Activated T-helper 17 cell treated with anti-CD3 and anti-CD28 coated beads, Interleukin-2, amount 50 U/mL, for 72 hours (primary cell): ENCODE measurements at places on chromosomes 3 and 15. TPM values are rescaled to one million over a fixed set of nuclear protein-coding genes. Genes with fewer than 3 reads are reported as not detected.

- H3K4me3 ChIP-seq = peak overlapping the region; percentile 31
- H3K27me3 ChIP-seq = no peaks in the 10 kb centered on the region
- no peaks in the 10 kb centered on the region for H3K36me3 ChIP-seq
- no peak overlapping the region for H3K27ac ChIP-seq
- peak; percentile 48 for ATAC-seq
- H3K4me1 ChIP-seq = peaks cover 7% of the 10 kb centered on the region
These were observed 24.6 kb downstream of the EBLN2 start for GRCh38 chr3:73086071-73086494.

- no peak overlapping the region for H3K27ac ChIP-seq
- no peak for ATAC-seq
- H3K36me3 ChIP-seq = no peaks in the 10 kb centered on the region
These were observed 357.4 kb downstream of the RORA start for GRCh38 chr15:60871731-60872130.

- H3K27ac ChIP-seq = peak overlapping the region; percentile 32
- no peak for ATAC-seq
- H3K27me3 ChIP-seq = no peaks in the 10 kb centered on the region
- H3K4me1 ChIP-seq = peaks cover 10% of the 10 kb centered on the region
- no peak overlapping the region for H3K4me3 ChIP-seq
- peaks cover 99% of the 10 kb centered on the region for H3K36me3 ChIP-seq
These were observed 76.2 kb downstream of the SETD5 start for GRCh38 chr3:9473496-9474065.

- H3K4me1 ChIP-seq = no peaks in the 10 kb centered on the region
- ATAC-seq = no peak
- H3K36me3 ChIP-seq = peaks cover 10% of the 10 kb centered on the region
- no peak overlapping the region for H3K4me3 ChIP-seq
- H3K27me3 ChIP-seq = no peaks in the 10 kb centered on the region
- H3K27ac ChIP-seq = no peak overlapping the region
These were observed 16.5 kb downstream of the POLQ start for GRCh38 chr3:121529308-121529707.

DNA sequence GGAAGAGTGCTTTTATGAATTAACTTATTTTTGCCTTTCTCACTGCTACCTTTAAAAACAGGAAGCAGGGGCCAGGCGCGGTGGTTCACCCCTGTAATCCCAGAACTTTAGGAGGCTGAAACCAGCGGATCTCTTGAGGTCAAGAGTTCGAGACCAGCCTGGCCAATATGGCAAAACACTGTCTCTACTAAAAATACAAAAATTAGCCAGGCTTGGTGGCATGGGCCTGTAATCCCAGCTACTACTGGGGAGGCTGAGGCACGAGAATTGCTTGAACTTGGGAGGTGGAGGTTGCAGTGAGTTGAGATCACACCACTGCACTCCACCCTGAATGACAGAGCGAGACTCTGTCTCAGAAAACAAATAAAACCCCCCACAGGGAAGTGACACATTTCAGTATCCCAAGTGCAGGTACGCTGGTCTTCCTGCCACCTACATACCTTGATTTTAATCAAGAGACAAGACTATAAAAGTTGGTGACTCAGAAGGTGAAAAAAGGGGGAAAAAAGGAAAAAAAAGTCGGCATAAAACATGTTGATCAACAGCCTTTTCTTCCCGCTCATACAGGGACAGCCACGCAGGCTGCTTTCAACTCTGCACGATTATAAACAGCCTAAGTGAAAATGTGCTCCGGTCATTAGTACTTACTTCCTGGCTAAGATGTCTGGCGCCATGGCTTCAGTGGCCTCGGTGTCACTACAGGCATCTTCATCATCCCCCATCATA, 18.8 kb downstream of the PPP1R2 start:
- peak overlapping the region; percentile 79 for H3K4me3 ChIP-seq
- peaks cover 94% of the 10 kb centered on the region for H3K36me3 ChIP-seq
- peak; percentile 94 for ATAC-seq
- H3K27ac ChIP-seq = peak overlapping the region; percentile 93

- no peaks in the 10 kb centered on the region for H3K36me3 ChIP-seq
- H3K4me1 ChIP-seq = peaks cover 18% of the 10 kb centered on the region
- H3K27me3 ChIP-seq = no peaks in the 10 kb centered on the region
These were observed 9.2 kb upstream of the SEMA4B start for GRCh38 chr15:90191794-90192509.

- peak overlapping the region; percentile 94 for H3K27ac ChIP-seq
- no peak for ATAC-seq
These were observed 69.1 kb upstream of the XCR1 start for GRCh38 chr3:46096336-46096735.

GRCh38 chr3:70974747-70975146, 608.8 kb downstream of the FOXP1 start:
- H3K27me3 ChIP-seq = no peaks in the 10 kb centered on the region
- peaks cover 12% of the 10 kb centered on the region for H3K4me1 ChIP-seq
- peaks cover 100% of the 10 kb centered on the region for H3K36me3 ChIP-seq
- H3K27ac ChIP-seq = peak overlapping the region; percentile 73
- H3K4me3 ChIP-seq = peak overlapping the region; percentile 19

DNA sequence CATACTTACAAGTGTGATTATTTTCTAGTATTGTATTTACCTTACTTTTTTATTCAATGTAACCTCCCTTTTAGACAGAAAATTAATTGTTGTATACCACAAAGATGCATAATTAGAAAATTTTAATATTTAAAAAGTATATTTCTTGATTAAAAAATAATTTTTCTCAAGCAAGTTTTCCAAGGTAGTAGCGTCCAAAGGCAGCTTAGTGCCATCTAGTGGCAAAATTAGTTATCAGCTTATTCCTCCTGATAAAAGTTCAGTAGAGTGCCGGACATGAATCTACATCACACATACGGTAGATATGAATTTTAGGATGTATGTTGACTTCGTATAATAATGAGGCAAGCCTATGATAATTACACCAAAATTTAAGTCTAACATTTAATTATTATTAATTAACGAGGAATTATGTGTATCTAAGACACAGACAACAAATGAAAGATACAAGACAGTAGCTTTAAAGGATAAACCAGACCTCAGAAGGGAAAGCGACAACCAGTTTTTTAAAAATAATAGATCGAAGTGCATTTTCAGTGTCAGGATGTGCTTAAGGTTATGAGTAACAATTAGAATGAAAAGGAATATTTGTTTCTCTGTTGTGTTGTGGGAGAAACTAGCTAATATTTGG, 405.9 kb downstream of the ROBO1 start:
- H3K4me3 ChIP-seq = no peak overlapping the region
- ATAC-seq = no peak
- no peaks in the 10 kb centered on the region for H3K36me3 ChIP-seq
- no peaks in the 10 kb centered on the region for H3K4me1 ChIP-seq

DNA sequence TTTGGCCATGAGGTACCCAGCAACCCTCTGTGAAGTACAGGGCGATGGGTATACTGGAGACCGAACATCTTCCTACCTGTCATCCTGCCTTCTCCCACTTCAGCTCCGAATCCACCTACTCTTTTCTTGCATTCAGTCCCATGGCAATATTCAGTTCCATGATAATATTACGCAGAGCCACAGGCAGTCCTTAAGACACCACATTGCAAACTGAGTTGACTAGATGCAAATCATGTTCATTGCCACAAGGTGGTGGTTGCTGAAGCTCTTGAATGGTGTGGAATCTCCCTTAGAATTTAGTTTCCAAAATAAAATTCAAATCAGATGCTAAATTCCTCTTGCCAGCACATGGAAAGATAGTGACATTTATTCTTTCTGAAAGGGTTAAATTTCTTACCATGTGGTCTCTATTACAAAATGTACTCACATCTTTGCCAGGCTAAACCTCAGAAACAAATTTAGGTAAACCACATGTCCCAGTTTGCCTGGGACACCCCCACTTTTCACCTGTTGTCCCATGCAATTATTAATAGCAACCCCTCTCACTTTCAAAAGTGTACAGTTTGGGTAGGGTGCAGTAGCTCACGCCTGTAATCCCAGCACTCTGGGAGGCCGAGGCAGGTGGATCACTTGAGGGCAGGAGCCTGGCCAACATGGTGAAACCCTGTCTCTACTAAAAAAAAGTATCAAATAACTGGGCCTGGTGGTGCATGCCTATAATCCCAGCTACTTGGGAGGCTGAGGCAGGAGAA, 1.7 kb upstream of the NME9 start:
- no peak for ATAC-seq
- no peaks in the 10 kb centered on the region for H3K36me3 ChIP-seq
- H3K27me3 ChIP-seq = no peaks in the 10 kb centered on the region
- H3K27ac ChIP-seq = no peak overlapping the region
- H3K4me1 ChIP-seq = peaks cover 23% of the 10 kb centered on the region

DNA sequence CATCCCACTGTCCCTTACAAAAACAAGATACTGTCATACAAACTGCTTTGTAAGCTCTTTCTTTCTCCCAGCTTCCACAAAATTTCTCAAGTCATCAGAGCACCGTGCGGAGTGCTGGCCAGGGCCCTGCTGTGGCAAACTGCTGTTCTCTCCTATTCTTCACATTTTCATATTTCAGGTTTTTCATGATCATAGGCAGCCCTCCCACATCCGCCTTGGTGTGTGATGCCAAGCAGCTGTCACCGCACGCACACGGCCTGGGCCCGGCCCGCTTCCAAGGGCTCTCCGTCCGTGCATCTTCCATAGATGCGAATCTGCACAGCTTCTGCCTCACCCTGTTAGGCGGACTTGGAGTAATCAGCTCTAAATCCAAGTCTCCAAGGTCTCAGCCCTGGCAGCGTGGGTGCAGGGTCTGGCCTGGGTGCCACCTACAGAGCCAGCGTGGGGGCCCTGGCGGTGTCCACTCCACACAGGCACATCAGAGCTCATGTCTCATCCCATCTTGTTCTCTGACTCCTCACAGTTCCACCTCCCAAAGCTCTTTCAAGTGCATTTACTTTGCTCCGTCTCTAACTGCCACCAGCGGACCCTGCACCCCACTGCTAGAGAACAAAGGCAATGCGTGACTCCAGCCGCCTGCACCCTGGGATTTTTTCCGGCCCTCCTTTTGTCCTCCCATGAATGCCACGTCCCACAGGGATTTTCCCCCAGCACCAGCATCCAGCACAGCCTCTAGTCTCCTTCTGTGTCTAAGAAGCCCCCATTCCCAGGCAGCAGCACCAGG, 27.2 kb downstream of the CYFIP1 start:
- H3K4me3 ChIP-seq = no peak overlapping the region
- peaks cover 10% of the 10 kb centered on the region for H3K4me1 ChIP-seq
- H3K27me3 ChIP-seq = no peaks in the 10 kb centered on the region
- H3K27ac ChIP-seq = no peak overlapping the region

DNA sequence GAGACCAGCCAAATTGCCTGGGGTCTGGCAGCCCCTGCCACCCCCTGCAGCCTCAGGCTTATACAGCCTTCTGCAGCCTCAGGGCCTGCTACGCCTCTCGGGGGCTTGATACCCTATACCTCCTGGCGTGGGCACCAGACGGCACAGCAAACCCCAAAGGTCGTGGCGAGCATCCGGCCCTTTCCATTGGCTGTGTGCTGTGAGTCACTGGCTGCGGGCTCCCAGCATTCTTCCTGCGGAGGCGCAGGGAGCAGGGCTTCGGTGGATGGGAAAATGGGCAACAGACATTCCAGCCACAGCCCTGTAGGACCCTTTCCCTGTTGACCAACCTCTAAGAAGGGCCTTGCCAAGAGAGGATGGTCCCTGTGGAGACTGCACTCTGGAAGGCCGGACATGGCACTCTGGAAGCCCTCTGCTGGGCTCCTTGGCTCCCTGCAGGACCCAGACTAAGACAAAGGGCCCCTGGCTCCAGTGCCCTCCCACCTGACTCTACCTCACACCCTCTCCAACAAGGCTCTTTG, 59.6 kb downstream of the ITGA11 start:
- no peak overlapping the region for H3K27ac ChIP-seq
- no peak for ATAC-seq
- no peaks in the 10 kb centered on the region for H3K27me3 ChIP-seq
- no peaks in the 10 kb centered on the region for H3K36me3 ChIP-seq
- H3K4me1 ChIP-seq = no peaks in the 10 kb centered on the region
- no peak overlapping the region for H3K4me3 ChIP-seq

GRCh38 chr3:312160-312733, 115.7 kb downstream of the CHL1 start:
- peaks cover 3% of the 10 kb centered on the region for H3K4me1 ChIP-seq
- ATAC-seq = no peak
- no peaks in the 10 kb centered on the region for H3K36me3 ChIP-seq
- H3K4me3 ChIP-seq = no peak overlapping the region
- peaks cover 4% of the 10 kb centered on the region for H3K27me3 ChIP-seq

GRCh38 chr15:37246856-37247255, 146.5 kb upstream of the MEIS2 start:
- H3K4me1 ChIP-seq = no peaks in the 10 kb centered on the region
- no peak overlapping the region for H3K27ac ChIP-seq
- ATAC-seq = no peak
- H3K27me3 ChIP-seq = no peaks in the 10 kb centered on the region
- H3K36me3 ChIP-seq = no peaks in the 10 kb centered on the region
- no peak overlapping the region for H3K4me3 ChIP-seq

GRCh38 chr3:101942356-101942755, 93.0 kb downstream of the NFKBIZ start:
- ATAC-seq = no peak
- H3K36me3 ChIP-seq = no peaks in the 10 kb centered on the region
- H3K4me1 ChIP-seq = peaks cover 21% of the 10 kb centered on the region
- no peak overlapping the region for H3K27ac ChIP-seq
- no peaks in the 10 kb centered on the region for H3K27me3 ChIP-seq

- peaks cover 6% of the 10 kb centered on the region for H3K27me3 ChIP-seq
- no peak overlapping the region for H3K27ac ChIP-seq
- no peak for ATAC-seq
- H3K4me3 ChIP-seq = no peak overlapping the region
- H3K4me1 ChIP-seq = no peaks in the 10 kb centered on the region
These were observed 3.1 kb upstream of the MESP2 start for GRCh38 chr15:89772932-89773583.

DNA sequence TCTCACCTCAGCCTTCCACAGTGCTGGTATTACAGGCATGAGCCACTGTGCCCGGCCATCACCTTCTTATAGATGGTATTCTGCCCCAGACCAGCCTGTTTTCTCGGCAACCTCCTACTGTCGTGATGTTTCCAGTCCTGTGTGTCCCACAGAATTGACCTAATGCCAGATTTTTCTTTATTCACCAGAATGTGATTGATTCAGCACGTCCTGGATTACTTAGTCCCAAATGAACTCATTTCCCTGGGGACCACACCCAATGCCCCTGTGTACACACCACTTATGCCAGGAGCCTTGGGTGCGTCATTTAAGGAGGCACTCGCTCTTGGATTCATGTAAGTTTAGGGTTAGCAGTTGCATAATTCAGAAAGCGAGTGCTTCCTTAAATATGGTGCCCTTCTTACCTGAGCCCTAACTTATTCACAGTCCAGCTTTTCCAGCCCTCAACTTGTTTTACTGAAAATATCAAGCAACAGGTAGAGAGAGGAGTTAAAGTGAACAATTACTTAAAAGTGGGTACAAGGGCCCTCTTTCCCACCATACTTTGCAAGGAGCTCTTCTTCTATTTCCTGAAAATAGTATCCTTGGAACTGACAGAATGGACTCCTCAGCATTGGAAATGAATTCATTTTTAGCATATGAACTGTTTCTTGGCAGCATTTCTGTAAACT, 64.6 kb upstream of the UBE2E1 start:
- H3K27me3 ChIP-seq = peaks cover 14% of the 10 kb centered on the region
- no peak overlapping the region for H3K4me3 ChIP-seq
- no peak for ATAC-seq
- peaks cover 5% of the 10 kb centered on the region for H3K4me1 ChIP-seq
- no peaks in the 10 kb centered on the region for H3K36me3 ChIP-seq
- H3K27ac ChIP-seq = peak overlapping the region; percentile 71

GRCh38 chr3:130968221-130968620, 58.4 kb downstream of the ASTE1 start:
- no peak for ATAC-seq
- peaks cover 94% of the 10 kb centered on the region for H3K36me3 ChIP-seq
- H3K27me3 ChIP-seq = no peaks in the 10 kb centered on the region
- H3K4me3 ChIP-seq = no peak overlapping the region

RGMA gene
- 0.15 TPM for total RNA-seq

ZNF620 gene
- 2.3 TPM for total RNA-seq

PARP3 gene
- total RNA-seq = 13.4 TPM

STRIT1 gene
- total RNA-seq = not detected

LSMEM2 gene
- not detected for total RNA-seq
